GM18507 (cell line): ENCODE measurements at places on chromosomes 6 and 20.

DNA sequence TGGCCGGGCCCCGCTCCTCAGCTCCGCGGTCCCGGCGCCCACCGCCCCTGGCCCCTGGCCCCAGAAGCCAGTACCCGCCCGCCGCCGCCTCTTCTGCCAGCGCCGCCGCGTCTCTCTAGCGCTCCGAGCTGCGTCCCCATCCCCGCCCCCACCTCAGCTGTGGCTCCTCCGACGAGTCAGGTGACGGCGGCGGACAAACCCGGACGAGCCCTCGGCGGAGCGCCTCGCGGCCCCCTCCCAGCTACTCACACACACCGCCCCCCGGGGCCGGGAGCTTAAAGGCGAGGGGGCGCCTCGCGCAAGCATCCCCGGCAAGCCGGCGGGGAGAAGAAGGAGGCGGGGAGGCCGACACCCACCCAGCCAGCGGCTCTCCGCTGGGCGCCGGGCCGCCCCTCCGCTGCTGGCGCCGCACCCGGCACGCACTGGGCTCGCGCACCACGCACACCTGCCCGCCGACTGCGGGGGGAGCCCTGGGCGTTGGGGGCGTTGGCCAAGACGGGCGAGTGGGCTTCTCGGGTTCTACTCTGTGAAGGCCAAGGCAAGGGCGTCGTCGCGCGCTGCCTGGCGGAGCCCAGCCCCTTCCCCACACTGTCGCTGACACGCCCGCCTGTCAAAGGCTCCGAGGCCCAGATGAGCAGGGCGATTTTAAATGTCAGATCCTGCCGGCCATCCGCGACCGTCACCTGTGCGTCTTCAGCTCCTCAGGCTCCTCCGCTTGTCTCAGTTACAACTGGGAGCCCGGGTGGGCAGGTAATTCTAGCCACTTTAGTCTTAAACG is at the start of gene SNAP91:
Gene SNAP91 (minus strand): TSS at position 132 of the 778 bp plus-strand sequence. CDS start 1,174 bp downstream, outside the sequence.
- DNase-seq, result no peak

GRCh38 chr20:1822564-1823449 is 72.4 kb upstream of the SIRPA start:
- DNase-seq, result no peak

DNA sequence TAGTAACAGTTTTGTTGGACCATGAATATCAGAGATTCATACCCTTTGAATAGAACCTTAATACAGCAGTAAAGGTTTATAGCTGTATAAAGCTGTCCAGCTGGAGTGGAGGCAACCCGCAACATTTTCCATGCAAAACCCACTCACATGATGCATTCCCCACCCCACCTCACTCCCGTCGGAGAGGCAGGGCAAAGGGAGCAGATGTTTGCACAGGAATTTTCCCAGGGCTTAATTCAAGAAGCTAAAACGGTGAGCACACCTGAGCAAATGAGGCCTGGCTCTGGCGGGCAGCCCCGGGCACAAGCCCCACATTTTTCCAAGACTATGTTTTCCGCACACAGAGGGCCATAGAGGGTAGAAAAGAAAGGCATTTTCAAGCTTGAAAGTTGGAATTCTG is 191.7 kb downstream of the FOXC1 start:
- DNase-seq, result no peak

DNA sequence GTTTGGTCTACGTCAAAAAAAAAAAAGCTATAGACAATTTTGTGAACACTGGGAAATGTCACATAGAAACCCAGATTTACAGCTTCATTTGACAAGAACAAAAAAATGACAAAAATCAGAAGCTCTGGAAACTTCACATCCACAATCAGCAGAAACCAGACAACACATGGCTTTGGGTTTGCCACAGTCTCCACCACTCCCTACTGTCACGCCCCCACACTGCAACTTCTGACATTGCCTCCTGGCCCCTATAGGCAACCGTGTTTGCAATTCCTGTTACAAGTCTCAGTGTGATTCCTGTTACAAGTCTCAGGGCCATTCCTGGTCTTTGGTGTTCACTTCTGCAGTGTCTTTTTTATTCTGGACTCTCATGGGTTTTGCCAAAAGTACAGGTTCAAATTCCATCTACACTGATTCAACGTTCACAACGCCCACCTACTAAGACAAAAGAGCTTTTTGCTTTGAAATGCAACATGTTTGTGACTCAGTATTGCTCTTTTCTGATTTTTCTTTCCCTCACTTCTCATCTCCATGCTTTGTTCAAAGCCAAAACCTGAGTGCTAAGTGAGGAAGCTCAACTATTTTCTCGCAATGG is 12.0 kb downstream of the CNKSR3 start:
- DNase-seq, result no peak

GRCh38 chr6:149895048-149895590 is 2.8 kb downstream of the RAET1E start:
- DNase-seq, result no peak

DNA sequence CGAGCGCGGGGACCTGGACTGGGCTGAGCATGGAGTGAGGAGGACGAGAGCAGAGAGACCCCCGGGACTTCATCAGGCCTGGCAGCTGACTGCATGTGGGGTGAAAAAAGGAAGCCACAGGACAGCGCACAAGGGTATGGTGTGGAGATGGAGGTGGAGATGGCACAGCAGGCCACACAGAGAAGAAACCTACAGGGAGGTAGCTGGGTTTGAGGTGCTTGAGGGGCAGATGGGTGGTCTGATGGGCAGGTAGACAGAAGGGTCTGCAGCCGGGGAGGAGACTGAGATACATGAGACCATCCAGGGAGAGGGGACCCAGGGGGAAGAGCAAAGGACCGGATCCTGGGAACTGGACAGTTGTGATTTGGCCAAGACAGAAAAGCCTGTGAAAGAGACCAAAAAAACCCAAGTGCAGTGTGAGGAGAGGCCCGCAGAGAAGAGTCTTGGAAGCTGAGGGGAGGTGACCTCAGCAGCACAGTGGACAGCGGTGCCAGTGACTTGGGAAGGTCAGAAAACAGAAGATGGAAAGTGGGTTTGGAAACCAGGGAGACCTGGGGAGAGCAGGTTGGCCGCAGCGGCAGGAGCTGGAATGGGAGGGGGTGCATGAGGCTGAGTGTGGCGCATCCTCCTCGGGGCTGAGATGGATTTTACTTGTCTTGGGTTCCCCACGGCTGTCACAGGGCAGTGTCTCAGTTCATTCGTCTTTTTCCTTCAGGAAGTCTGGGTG is 5.5 kb downstream of the HLA-DPB1 start:
- DNase-seq, result no peak
